NCI-H524 treated with DMSO at 0.1 percent for 48 hours (cell line): ENCODE measurements at places on chromosomes 4 and X.
A peak's percentile ranks its signal among the peaks of the same experiment; 100 is the strongest.

- no peak for DNase-seq
Measured at GRCh38 chrX:18173494-18174180, 47.0 kb downstream of the BEND2 start.

DNA sequence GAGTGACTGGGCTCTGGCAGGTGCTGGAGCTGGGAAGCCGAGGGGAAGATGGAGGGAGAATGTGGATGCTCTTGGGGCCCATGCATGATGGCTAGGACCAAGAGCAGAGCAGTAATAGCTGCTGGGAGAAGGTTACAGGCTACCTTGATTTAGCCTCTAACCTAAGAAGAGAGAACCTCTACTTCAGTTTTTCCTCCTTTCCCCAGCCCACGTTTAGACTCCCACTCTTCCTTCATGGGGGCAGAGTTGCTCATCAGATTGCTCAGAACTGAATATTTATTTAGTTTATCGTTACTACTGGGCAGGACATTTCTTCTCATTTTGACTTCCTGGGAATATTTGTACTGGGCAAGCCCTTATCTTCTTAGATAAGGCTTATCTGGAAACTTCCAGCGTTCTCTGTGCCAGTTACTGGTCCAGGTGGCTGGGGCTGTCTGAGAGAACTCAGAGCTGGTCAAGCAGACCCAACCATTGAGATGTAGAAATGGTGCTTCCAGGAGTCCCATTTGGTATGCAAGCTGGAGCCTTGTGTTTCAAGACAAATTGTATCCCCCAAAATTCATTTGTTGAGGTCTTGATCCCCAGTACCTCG lies 442.9 kb upstream of the BOD1L1 start:
- no peak for DNase-seq

- DNase-seq: no peak
Measured at GRCh38 chrX:44344194-44344593, 722 bp upstream of the EFHC2 start.

DNA sequence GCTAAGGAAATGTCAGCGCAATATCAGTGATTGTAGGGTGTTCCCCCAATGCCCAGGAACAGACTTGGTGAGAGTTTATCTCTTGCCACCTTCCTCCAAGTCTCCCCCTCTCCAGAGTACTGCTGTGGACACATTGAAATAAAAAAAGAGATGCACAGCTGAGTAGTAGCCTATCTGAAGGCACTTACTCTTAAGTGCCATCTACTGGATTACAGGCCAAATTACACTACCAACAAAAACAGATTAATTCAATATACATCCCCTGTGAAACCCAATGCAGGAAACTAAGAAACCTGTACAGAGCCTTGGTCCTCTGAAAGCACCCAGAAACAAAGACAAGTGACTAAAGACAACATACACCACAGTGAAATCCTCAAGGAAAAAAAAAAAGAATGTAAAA lies 460.3 kb downstream of the ZIC3 start:
- no peak for DNase-seq

GRCh38 chr4:185945252-185945651 lies 123.7 kb upstream of the TLR3 start:
- DNase-seq: no peak

GRCh38 chr4:5705647-5706320 lies 2.6 kb downstream of the EVC2 start:
- DNase-seq: no peak

DNA sequence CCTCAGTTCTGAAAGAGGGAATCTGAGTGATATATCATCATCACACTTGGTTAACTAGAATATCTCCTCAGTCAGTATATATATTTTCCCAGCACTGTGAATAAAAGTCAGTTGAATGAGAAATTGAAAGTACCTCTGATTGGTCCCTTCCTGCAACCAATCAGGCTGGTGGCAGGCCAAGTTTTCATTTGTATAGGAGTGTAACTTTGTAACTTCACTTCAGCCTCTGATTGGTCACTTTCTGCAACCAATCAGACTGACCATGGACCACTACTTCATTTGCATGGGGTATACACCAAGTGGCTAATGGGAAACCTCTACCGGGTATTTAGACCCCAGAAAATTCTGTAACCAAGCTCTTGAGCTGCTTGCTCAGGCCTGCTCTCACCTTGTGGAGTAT lies 2.0 kb upstream of the PGK1 start:
- no peak for DNase-seq

DNA sequence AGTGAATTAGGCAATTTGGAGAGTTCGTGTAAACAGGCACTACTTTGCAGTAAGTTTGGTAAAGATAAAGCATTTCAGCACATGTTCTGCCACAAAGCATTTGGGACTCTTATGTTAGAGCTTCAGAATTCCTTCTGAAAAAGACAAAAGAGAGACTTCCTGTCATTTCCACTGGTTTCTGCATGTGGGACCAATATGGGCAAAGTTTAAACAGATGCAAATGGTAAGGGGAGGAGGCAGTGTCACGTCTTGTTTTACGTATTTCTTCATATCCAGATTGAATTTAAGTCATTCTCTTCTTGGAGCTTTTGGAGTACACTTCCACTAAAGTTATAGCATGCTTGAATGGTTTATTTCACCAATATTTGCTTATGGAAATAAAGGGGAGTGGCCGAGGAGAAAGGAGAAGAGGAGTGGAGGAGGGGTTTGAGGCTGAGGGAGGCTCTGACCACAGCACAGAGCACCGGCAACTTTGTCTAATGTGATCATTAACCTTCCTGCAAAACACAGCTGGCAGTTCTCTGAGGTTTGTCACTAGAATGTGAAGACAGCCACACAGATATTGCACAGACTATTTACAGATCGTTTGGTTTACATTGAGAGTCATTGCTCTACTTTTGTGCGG lies at the start of gene APELA:
TSS of gene APELA (plus strand) at position 479 of the 625 bp plus-strand sequence. CDS start 154 bp downstream, outside the sequence.
- DNase-seq: no peak

DNA sequence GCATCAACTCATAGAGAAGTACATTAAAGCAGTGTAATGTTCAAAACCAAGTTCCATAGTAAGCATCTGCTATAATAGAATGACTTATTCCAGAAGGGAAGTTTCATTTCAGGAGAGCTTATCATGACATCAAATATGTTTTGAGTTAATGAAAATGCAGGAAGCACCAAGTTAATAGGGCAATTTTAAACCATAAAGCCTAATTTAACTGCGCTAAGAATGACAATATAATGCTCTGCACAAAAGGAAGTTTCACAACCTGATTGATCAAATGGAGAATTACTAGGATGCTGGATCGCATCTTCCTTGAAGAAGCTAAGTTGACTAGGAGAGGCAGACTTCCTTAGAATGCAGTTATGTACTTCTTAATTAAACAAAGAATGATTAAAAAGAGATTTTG lies 416.9 kb upstream of the MAGEB2 start:
- DNase-seq: no peak

DNA sequence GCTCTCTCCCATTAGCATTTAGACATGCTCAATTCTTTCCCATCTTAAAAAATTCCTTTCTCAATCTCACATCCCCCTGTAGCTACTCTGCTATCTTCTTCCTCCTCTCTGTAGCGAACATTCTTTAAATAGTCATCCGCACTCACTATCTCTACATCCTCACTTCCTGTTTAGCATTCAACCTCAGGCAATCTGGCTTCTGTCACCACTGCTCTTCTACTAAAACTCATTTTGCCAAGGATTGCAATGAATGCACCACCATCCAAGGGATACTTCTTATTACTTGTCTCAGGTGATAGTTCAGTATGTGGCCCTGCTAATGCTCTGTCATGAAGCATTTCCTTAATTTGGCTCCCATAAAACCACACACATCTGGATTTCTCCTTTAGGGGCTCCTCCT lies 10.9 kb upstream of the TET2 start:
- DNase-seq: no peak

DNA sequence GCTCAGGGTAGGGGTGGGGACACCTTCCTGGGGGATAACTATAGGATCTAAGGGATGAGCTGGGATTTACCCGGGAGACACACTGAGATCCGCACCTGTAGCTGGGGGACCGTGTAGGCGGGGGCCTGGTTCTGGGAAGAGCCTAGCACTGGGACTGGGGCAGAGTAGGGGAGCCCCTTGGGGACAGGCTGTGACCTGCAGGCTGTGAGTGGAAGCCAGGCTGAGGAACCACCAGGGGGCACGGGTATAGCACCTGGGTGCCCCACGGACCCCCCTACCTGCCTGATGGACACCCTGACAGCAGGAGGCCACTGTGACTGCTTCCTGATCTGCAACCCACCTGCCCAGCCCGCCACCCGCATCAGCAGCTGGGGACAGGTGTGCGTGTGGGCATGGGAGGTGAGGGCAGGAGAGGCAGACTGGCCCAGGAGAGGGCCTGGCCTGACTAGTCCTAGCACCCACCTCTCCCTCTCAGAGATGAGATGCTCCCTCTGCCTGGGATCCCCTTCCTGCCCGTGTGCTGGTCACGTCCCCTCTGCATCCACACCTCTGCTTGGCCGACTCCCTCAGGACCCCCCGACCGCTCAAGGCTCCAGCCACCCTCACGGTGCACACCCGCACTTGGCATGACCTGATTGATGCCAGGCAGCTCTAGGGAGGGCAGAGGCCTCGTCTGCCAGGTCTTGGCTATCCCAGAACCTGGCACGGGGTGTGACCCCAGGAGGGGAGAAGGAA lies 94.2 kb upstream of the NKX1-1 start:
- DNase-seq: no peak

GRCh38 chrX:71227370-71228062 lies 4.5 kb downstream of the GJB1 start:
- no peak for DNase-seq

- no peak for DNase-seq
Measured at GRCh38 chr4:22595684-22596083, 79.8 kb upstream of the ADGRA3 start.

- DNase-seq: no peak
Measured at GRCh38 chrX:153595859-153596857, 2.8 kb downstream of the CCNQ start.

GRCh38 chr4:180635281-180635680 lies 1607.9 kb upstream of the TENM3 start:
- DNase-seq: no peak

DNA sequence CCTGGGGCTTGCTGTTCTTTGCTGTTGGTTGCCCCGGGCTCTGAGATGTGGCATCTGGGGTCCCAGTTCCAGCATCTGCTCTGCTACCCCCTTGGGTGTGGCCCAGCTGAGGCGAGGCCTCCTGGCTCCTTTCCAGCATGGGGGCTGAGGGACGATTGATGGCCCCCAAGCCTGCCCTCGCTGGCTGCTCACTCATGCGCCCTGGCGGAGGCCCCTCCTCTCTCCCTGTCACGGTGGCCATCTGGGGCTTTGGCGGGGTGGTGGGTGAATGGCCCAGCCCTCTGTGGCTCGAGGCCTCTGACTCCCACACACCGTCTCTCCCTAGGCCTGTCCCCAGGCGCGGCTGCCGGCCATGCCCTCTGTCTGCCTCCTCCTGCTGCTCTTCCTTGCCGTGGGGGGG lies 1.8 kb downstream of the PLXNA3 start:
- peak; percentile 29 for DNase-seq

GRCh38 chrX:69027181-69028005 lies 137.9 kb downstream of the PJA1 start:
- DNase-seq: no peak

DNA sequence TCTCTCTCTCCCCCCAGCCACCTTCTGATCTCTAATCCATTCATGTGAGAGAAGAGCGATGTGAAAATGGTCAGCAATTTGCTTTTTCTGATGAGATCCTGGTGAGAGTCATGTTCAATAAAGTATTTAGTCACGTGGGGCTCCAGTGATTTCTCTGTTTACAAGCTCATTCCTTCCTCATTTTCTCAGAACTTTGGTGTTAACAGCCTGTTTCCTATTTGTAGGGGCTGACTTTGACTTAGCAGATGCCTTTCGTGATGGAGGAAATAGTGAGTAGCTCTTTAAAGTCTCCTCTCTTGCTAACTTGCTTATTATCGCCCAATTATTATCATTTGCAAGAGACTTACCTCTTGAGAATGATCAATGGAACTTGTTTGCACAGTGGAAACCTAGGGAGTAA lies 72.6 kb upstream of the CD99 start:
- DNase-seq: no peak
